ENCODE measurements at places on chromosomes 4 and X.

GRCh38 chrX:105260291-105261043, 40.0 kb upstream of the TEX13A start:
- DNase-seq = no peak

DNA sequence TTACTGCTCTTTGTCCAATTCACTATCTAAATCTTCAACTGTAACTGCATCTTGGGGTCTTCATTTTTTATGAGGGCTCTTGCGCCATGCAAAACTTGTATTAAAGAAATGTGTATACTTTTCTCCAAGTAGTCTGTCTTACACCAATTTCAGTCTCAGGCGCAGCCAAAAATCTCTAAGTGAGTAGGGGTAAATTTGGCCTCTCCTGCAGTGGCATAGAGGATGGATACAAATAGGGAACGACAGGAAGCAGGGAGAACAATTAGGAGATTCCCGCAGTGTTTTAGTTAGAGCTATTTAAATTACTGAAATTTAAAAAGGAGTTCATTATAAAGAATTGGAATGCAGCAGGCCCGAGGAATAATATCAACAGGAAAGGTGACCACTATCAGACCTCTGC, 30.2 kb downstream of the DMP1 start:
- no peak for DNase-seq

DNA sequence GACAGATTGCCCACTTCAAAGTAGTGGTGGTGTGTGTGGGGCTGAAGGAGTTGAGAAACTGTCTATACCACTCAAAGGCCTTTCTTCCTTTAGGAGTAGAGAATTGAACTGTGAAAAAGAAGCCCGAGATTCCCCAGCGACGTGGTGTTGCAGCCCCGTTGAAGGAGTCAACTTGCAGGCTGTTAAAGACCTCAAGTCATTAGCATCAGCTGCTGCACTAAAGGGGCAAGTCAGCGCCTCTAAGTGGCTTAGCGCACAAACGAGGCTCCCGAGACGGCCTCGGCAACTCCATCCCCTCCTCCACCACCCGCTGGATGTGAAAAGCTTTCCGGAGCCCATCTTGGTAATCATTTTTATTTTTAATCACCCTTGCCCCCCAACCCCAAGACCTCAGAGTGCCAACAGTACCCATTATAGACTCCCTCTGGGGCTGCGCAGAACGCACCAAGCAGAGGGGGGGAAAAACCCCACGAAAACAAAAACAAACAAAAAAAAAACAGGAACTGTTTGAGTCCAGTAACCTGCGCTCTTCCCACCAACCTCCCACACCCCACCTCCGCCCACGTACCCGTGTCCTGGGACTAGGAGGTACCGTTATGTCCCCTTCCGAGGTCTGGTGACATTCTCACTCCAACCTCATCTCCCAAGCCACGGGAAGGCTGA, 913 bp upstream of the PRDM8 start:
- DNase-seq = no peak

DNA sequence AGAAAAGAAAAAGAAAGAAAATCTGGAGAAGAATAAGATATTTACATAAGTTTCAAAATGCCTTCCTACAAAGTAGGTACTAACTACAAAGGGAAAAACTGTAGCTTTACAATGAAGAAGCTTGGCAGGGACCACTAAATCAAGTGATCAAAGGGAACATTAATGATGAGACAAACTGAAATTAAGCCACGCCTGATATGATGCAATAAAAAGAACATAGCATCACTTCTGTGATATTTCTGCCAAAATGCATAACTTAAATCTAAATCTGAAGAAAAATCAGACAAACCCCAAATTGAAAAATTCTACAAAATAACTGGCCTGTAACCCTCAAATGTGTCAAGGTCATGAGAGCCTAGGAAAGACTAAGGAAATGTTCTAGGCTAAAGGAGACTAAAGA, 8.9 kb upstream of the DCLK2 start:
- no peak for DNase-seq

GRCh38 chr4:105106426-105106825, 40.2 kb upstream of the TET2 start:
- DNase-seq = no peak

DNA sequence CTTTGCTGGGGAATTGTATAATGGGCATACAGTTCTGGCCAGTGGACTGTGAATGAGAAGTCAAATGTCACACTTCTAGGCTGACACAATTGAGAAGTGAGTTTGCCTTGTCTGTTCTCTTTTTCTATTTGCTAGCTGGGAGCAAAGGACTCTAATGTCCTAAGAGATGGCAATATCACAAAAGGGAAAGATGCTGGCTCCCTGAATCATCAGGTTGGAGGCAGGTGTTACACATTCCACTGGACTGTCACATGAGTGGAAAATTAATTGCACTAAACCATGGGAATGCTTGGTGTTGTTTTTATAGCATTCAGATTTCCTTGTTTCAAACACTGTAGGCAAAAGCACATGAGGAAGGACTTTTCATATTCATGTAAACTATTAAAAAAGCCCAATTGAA, 388.3 kb downstream of the ADAM29 start:
- no peak for DNase-seq

DNA sequence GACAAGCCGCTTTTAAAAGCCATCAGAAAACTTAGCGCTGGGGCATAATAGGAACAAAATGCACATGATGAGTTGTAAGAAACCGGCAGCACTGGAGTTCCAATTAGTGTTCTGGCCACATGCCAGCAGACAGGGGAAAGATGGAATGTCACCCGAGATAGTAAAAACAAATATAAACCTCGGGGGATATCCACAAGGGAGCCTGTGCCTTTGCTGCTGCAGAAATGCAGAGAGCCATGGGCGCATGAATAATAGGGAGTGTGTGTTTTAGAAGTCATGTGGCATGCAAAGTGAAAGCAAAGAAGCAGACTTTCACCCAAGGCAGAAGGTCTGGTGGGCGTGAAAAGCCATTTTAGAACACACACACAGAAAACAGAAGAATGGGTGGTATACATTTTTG, 19.1 kb downstream of the GPRASP3 start:
- no peak for DNase-seq

GRCh38 chr4:152734015-152734698, 45.4 kb downstream of the TIGD4 start:
- no peak for DNase-seq

DNA sequence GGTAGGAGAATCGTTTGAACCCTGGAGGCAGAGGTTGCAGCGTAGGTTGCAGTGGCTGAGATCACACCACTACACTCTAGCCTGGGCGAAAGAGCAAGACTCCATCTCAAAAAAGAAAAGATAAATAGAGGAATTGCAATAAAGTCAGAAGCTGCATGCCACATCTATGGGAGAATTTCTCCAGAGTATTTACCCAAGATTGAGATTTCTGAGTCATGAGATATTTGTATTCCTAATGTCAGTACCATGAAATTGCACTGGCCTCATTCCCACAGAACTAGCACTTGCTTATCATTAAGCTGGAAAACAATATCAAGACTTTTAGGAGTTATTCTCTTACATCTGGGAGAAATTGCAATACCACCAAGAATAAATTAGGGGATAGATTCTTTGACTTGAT, 37.4 kb downstream of the ASIC5 start:
- DNase-seq = no peak

DNA sequence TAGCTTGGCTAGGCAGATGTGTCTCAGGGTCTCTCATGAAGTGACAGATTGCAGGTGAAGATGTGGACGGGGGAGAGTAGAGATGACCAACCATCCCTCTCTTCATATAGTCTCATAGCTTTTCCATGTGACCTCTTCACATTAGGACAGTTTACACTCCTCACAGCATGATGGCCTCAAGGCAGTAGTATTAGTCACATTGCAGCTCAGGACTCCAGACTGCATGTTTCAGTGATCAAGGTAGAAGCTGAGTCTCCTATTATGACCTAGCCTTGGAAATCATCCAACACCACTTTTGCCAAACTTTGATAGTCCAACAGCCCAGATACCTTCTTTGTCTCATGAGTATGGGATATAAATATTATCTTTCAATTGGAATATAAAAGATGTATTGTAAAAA, 147.7 kb downstream of the GASK1B start:
- no peak for DNase-seq

GRCh38 chr4:25446611-25447010, 69.5 kb downstream of the ANAPC4 start:
- no peak for DNase-seq

DNA sequence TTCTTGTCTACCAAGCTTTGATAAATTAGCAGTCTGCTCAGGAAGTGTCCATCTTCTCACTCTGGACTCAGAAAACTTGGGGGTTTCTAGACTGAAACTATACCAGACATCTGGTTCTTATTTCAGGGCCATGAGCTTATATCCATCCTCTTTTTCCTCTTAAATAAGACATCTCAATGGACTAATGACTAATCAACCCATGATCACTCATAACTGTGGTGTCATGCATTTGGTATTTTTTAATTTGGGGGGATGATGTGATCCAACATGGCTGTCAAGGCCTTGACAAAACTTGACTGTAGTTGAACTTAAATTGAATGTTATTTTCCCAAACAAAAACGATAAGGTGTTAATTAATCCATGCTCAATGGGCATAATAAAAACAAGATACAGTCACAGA, 87.8 kb downstream of the GPRASP3 start:
- no peak for DNase-seq

- DNase-seq = no peak
These were observed 9.2 kb upstream of the GPC3 start for GRCh38 chrX:133994576-133994975.

DNA sequence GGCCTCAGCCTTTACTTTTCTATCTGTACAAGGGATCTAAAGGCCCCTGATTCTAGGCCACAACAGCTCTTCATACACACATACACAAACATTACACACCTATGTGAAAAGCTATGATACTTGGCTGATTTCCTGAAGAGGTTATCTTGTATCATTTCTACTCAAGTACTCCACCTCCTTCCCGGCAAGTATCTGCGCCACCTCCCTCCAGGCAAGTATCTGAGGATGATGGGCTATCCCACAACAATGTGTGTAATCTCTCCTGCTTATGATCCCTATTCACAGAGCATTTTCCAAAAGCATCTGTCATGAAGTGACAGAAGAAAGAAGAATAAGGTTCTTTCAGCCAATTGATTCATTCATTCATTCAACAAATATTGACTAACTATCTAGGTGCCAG, 36.8 kb downstream of the AFAP1 start:
- no peak for DNase-seq

DNA sequence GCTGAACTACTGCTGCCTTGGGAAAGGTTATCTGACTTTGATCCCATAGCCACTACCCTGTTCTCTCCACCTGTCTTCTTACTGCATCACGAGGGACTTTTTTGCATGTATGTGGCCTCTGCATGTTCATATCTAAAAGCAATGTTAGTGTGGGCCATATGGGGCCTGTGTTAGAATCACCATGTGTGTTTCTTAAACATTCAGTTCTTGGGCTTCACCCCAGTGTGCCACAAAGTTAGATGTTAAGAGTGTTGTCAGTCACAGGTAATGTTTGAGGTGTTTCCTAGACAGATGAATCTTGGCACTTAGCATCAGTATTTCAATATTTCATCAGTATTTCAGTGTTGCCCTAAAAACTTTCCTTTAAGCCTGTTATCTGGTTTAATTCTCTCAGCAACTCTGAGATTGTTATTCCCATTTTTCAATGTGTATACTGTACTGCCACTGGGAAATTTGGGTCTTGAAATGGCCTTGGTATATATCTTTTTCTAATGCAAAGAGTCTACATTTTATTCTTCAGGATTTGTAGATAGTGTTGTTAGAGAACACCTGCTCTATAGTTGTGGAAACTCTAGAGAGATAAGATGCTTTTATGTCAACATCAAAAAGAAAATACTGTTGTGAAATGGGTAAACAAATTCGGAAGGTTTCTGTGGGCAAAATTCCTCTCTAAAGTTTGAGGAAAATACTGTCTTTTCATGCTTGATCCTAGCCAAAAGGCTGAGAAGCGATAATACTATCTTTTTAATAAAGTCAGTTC, 259.7 kb downstream of the BMPR1B start:
- DNase-seq = no peak

GRCh38 chr4:123345137-123345934, 51.3 kb upstream of the SPRY1 start:
- DNase-seq = no peak

DNA sequence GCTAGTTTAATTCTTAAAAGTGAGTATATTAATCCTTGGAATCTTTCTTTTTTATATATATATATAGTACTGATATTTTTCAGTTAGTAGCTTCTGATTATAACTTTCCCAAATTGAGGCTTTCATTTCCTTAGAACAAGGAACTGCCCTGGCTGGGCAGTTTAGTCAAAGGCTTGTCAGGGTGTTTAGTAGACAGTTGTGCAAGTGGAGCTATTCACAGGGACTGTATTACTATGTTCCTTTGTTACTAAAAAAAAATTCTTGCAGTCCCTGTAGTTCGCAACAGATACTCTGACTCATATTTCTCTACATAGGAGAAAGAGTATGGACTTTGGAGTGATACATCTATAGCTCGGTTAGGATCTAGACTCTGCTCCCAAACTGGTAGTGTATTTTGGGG, 20.8 kb downstream of the USO1 start:
- DNase-seq = no peak

DNA sequence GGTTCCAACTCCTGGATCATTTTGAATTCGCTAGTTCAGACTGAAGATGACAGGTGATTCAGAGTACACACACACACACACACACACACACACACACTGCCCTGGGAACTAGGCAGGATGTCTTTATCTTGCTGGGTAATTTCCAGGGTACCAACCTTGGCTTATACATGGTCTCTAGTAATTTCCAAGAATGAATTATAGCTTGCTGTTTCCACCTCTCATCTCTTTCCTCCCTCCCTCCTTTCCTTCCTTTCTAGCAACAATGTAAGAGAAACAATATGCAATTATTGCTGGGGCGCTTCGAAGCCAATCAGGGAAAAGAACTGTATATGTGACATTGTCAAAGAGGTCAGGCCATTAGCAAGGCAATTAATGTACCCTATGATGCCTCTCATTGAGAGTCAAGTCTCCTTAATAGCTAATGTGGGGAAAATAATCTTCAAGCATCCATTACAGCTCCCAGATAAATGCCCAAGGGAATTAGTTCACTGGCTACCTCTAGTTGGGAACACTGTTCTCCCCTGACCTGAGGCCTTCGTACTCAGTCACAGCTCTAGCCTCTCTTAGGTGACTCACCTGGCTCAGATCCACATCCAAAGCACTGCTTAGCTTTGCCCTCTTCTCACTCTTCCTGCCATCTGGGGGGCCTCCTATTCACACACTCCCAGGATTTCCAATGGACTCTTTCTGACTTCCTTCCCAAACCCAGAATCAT, 311.5 kb downstream of the PPP1R2C start:
- no peak for DNase-seq

DNA sequence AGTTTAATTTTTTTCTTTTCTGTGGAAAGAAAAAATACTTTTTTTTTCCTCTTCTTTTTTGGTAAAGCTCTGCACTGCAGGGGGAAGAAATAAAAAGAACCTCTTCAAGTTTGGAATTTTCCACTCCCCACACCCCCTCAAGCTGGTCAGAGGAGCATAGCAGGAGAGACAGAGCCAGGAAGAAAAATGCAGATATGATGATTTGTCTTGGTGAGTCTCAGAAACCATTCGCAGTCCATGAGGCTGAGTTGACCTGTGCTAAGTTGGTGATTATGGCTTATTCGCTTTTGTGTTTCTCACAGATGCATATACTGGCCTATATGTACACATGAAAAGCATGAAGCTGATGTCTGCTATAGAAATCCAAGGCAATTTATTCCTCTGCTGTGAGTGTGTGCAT, 205.9 kb downstream of the LDB2 start:
- no peak for DNase-seq

- DNase-seq = no peak
These were observed 15.2 kb upstream of the CXCL2 start for GRCh38 chr4:74114234-74114633.

GRCh38 chr4:83574247-83574646, 38.3 kb downstream of the GPAT3 start:
- DNase-seq = no peak
